ENCODE measurements at places on chromosomes 4 and X.

GRCh38 chrX:129823115-129823514 is 20.6 kb downstream of the ZDHHC9 start:
- DNase-seq, result no peak

- DNase-seq, result no peak
Measured at GRCh38 chr4:183253451-183253850, 66.6 kb downstream of the CLDN22 start.

- no peak for DNase-seq
Measured at GRCh38 chrX:22666441-22666840, 333.3 kb upstream of the DDX53 start.

DNA sequence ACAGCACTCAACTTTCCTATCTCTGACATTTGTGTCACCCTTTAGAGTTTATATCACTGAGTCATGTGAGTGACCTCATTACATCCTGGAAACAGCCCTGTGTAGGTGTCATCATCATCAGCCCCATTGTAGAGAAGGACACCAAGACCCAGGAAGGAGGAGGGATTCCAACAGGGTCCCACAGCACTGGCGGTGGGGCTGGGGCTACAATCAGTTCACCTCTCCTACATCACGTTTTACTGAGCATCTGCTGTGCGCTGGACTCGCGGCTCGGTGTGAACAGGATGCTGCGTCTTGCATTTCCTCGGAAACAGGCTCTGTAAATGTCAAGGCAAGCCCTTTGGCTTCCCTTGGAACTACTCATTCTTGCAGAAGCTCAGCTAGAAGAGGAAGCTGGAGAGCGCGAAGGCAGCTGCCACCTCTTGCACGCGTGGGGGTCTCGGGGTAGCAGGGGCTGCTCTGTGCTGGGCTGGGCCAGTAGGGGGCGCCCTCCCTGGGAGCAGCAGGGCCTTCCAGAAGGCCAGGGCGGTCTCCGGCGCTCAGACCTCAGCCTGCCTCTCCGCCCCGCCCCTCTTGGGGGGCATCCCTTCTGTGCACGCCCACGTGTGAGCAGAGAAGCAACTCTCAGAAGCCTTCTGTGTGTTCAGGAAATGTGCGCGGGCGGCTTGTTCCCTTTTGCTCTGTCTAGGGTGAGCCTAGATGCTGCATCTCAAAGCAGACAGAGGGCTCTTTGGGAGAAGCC is 29.0 kb downstream of the REELD1 start:
- no peak for DNase-seq

DNA sequence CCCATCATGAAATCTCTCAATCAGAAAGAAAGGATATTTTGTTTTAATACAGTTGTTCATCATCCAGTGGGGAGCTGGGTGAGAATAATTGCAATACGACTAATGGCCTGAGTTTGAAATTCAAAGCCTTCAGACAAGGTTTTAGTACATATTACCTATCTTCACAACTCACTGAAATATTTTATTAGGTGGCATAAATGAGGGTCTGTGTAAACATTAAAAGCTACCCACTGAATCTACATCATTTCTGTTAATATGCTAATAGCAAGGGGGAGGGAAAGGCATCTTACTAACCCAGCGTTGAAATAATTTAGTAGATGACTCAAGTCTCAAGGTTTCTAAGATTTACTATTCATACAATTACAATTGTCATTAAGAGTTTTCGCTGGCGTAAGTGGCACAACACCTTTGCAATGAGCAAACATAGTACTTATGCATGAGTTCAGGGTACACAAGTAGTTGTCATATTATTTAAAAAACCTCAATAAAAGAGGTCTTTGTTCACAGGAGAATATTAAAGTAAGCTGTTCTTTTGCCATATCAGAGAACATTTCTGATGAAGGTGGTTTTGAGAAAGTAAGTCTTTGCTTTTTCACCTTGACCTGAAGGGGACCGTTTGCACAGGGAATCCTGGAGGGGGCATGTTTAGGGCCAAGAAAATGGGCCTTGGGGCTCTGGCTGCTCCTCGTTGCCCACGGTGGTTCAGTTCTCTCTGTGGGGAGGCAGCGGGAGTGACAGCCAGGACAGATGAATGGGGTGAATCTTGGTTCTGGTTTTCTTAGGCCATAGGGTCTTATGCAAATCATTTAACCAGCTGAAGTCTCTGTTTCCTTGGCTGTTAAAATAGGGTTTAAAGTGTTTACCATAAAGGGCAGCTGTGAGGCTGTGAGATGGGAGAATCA is 4.5 kb upstream of the RHOH start:
- DNase-seq, result no peak

DNA sequence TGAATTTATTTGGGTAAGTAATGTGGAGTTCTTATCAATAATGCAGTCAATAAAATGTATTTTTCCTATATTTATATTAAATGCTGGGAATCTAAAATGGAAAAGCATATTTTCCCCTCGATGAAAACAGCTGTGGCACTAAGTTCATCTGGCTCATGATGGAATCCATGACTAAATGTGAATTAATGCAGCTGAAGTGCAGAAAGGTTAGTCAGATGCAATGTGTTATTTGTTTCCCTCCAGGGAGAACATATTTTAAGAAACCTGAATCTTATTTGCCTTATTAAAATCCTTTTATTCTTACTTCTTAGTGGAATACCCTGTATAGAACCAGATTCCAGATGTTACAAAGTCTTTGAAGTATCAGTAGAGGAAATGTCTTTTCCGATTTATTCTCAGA is 247.9 kb downstream of the ARHGAP24 start:
- DNase-seq, result no peak

DNA sequence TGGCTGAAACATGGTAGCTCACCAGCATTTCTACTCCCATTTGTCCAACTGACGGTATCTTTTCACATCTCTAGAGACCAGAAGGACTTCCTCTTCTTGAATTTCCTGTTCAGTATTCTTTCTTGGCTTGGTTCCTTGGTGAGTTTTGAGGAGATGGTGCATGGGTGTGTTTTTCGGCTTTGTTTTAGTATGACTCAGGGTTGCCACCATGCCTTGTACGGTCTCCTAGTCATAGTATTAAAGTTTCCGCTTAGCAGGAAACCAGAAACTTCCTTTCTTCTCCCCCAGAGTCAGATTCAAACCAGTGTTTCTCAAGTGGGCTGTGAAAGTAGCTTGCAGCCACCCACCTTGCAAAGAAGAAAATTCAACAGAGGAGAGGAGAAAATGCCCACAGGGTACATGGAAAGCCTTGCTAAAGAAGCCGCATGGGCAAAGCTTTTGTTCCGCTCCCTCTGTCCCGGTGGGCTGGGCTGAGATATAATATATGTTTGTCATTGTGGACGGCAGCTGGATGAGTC is 5.7 kb downstream of the CD99 start:
- no peak for DNase-seq

All from sigmoid colon (tissue), 7 donors.